Activated CD4-positive, alpha-beta memory T cell treated with anti-CD3 and anti-CD28 coated beads, Interleukin-2, amount 10 ng/mL, durations not matched to agents 7 days and 5 days (primary cell): ENCODE measurements at places on chromosomes 2 and 18. TPM values are rescaled to one million over a fixed set of nuclear protein-coding genes. Genes with fewer than 3 reads are reported as not detected.
A peak's percentile ranks its signal among the peaks of the same experiment; 100 is the strongest.

DNA sequence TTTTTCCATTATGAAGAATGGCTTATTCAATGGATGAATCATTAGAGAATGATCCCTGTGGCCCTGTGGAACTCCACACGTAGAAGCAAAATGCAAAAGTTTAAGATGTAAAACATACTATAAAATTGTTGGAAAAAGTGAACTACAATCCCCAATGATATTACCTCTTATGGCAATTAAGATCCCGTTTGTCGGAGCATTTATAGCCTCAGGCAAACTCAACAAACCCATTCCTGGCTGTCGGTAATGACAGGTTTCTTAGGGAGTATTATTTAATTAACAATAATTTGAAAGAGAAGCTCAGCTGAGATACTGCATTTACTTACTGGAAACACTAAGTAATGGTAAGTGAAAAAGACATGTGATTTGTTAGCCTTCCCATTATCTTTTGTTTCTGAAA lies 138.3 kb downstream of the CDH20 start:
- peaks cover 2% of the 10 kb centered on the region for H3K27me3 ChIP-seq
- DNase-seq: no peak
- H3K27ac ChIP-seq: no peak overlapping the region
- no peak overlapping the region for H3K4me3 ChIP-seq

DNA sequence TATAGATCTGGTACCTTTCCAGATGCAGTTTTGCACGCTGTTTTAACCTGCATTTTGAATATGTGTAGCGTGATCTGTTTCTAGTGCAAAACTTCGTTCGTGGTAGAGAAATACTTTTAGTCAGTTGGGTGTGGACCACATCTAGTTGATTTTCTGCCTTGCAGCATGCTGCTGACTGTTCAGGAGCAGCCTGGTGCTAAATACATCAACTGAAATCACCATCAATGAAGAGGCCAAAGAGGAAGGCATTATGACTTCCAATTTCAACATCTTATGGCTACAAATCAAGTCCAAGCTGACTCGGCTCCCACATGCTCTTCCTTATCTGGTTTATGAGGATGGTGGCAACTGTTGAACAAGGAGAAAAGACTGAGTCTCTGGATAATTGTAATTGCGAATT lies 298.5 kb downstream of the ZNF521 start:
- no peak for DNase-seq
- no peaks in the 10 kb centered on the region for H3K4me1 ChIP-seq
- no peak overlapping the region for H3K27ac ChIP-seq
- no peaks in the 10 kb centered on the region for H3K27me3 ChIP-seq
- H3K36me3 ChIP-seq: no peaks in the 10 kb centered on the region

Gene CYP26B1
- not detected for total RNA-seq

DNA sequence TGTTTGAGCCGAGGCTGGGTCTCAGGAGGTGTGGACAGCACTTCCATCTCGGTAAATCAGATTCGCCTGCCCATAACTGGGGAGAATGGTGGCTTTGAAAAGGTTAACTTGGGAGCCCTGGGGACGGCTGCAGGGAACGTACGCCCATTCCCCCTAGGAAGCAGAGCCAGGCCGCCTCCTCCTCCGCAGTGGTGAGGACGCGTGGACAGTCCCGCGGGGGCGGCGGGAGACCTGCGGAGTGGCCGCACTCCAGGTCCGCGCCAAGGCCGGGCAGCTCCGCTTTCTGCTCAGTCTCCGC lies 845 bp upstream of the MYCN start:
- no peak overlapping the region for H3K4me3 ChIP-seq
- no peak overlapping the region for H3K27ac ChIP-seq
- no peak for DNase-seq
- H3K4me1 ChIP-seq: peaks cover 3% of the 10 kb centered on the region

Gene SERPINB13
- not detected for total RNA-seq

DNA sequence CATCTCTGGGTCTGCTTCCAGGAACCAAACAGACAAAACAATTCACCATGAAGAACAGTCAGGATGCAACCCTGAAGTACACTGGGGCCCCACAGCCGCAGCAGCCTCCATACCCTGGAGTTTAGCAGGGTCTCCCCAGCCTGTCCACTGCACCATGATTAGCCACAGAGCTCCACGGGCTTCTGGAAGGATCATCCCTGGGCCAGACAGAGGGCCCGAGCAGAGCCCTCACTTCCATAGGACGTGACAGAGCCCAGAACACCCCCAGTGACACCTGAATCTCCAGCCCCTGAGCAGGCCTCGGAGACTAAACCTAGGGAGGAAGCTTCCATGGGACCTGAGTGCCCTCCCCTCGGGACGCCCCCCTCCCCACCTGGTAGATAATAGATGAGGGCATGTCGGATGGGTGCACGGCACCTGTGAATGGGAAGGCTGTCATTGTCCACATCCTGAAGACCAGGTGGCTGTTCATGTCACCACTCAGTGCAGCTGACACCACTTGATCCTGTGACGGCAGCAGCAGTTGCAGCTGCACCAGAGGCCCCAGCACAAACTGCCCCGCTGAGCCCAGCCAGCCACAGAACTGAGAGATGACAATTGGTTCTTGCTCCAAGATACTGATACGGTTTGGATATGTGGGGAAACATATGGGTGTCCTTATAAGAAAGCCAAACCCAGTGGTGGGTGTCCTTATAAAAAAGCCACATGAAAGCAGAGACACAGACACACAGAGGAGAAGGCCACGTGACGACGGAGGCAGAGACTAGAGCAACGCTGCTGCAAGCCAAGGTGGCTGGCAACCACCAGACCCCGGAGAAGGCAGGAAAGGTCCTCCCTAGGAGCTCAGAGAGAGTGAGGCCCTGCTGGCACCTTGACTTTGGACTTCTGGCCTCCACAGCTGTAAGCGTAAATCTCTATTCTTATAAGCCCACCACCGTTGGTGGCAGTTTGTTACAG lies 23.2 kb downstream of the KIF1A start:
- H3K27ac ChIP-seq: no peak overlapping the region
- no peaks in the 10 kb centered on the region for H3K36me3 ChIP-seq

DNA sequence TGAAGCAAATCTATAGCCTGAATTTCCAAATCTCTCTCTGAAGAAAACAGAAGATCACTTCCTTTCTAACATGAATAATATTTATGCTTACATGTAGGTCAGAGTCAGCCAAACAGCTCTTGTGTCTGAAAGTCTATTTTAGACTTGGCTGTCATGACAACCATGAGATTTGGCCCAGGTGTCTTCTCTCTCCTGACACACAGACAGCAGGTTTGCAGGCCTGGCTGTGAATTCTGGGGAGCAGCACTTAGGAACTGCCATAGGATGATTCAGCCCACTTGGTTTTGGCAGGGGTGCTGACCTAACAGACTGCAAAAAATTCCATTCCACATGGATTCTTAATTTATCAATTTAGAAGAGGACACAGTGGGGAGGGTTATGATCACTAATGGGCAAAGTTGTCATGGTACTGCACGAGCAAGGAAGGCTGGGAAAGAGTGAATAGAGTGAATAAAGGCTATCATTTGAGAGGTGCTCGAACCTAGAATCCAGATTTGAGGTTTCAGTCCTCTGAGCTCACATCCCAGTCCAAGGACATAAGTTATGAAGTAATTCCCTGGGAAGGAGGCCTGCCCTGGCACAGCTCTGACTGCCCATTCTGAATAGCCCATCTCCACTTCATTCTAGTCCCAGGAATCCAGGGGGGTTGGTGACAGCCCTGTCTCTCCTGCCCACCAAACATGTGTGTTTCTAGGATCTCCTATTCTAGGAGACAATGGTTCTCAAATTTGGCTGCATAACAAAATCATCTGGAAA lies 453.9 kb upstream of the TRIB2 start:
- no peak for DNase-seq
- no peak overlapping the region for H3K27ac ChIP-seq
- H3K36me3 ChIP-seq: no peaks in the 10 kb centered on the region
- no peak overlapping the region for H3K4me3 ChIP-seq

DNA sequence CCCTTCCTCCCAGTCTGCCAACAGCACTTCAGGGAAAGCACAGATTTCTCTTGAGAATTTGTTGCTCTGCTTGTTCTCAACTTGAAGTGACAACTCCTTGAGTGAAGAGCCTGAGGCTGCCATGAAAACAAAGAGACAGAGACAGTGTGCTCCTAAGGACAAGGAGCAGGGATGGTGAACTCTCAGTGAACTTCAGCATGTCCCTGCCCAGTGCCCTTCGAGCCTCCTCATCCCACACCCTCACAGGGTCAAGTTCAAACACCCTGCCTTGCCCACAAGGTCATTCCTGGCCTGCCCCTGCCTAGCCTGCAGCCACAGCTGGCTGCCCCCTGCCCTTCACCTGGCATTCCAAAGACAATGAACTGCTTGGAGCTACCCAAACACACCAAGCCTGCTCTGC lies 343.5 kb upstream of the KLHL29 start:
- H3K27me3 ChIP-seq: no peaks in the 10 kb centered on the region
- H3K4me1 ChIP-seq: no peaks in the 10 kb centered on the region
- no peak overlapping the region for H3K4me3 ChIP-seq
- DNase-seq: no peak
- H3K27ac ChIP-seq: no peak overlapping the region

Gene C1QL2
- not detected for total RNA-seq

Gene RESP18
- not detected for total RNA-seq

- H3K4me3 ChIP-seq: no peak overlapping the region
- H3K27me3 ChIP-seq: peaks cover 13% of the 10 kb centered on the region
- no peaks in the 10 kb centered on the region for H3K36me3 ChIP-seq
- H3K27ac ChIP-seq: no peak overlapping the region
These were observed 144.1 kb downstream of the AGAP1 start for GRCh38 chr2:235637896-235638295.

GRCh38 chr2:148577845-148578492 lies 66.6 kb upstream of the EPC2 start:
- no peaks in the 10 kb centered on the region for H3K36me3 ChIP-seq
- DNase-seq: no peak
- peaks cover 28% of the 10 kb centered on the region for H3K27me3 ChIP-seq
- H3K4me3 ChIP-seq: no peak overlapping the region

- peaks cover 8% of the 10 kb centered on the region for H3K4me1 ChIP-seq
- H3K27ac ChIP-seq: no peak overlapping the region
- H3K27me3 ChIP-seq: no peaks in the 10 kb centered on the region
- H3K4me3 ChIP-seq: no peak overlapping the region
- peaks cover 3% of the 10 kb centered on the region for H3K36me3 ChIP-seq
These were observed 73.8 kb downstream of the RTP5 start for GRCh38 chr2:241943209-241943850.

GRCh38 chr2:98907966-98908905 lies 27.8 kb downstream of the CRACDL start:
- peaks cover 34% of the 10 kb centered on the region for H3K27me3 ChIP-seq
- H3K27ac ChIP-seq: no peak overlapping the region
- DNase-seq: peak; percentile 12
- no peak overlapping the region for H3K4me3 ChIP-seq
- peaks cover 32% of the 10 kb centered on the region for H3K4me1 ChIP-seq

- H3K27ac ChIP-seq: no peak overlapping the region
- H3K4me1 ChIP-seq: no peaks in the 10 kb centered on the region
- no peaks in the 10 kb centered on the region for H3K27me3 ChIP-seq
These were observed 100.1 kb downstream of the LRP1B start for GRCh38 chr2:142030735-142031134.

Gene RNF125
- 48.4 TPM for total RNA-seq

DNA sequence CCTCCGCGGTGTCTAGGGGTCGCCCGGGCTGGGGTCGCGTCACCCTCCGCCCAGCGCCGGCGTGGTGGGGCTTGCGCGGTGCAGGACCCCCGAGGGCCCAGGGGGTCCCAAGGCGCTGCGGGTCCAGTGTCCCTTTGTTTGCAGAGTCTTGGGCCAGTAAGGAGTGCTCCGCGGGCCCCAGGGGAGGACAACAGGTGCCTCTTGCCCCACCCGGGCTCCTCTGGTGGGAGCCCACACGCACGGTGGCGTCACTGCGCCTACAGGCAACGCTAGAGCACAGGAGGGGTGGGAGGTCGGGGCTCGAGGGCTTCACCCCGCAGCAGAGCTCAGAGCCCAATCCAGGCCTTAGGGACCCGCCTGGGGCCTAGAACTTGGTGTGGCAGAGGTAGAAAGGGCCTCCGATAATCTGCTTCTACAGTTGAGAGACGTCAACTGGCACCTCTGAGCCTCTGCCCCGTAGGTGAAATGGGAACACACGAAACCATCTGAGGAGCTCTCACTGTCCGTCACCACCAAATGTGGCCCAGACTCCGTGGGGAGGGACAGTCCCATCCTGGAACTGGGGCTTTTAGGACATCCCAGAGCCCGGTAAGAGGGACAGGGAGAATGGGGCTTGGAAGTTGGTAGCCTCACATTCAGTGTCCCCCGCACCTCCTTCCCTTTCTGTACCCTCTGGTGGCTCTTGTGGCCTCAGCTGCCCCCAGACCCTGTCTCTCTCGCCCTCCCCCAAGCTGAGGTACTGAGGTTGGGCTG lies 1.4 kb downstream of the ARID5A start:
- peaks cover 51% of the 10 kb centered on the region for H3K36me3 ChIP-seq
- H3K27ac ChIP-seq: peak overlapping the region; percentile 97
- DNase-seq: peak; percentile 56
- peaks cover 66% of the 10 kb centered on the region for H3K4me1 ChIP-seq
- peaks cover 10% of the 10 kb centered on the region for H3K27me3 ChIP-seq

GRCh38 chr18:29457316-29457889 lies 1280.5 kb upstream of the CDH2 start:
- H3K4me3 ChIP-seq: no peak overlapping the region
- H3K27me3 ChIP-seq: no peaks in the 10 kb centered on the region

- H3K27me3 ChIP-seq: no peaks in the 10 kb centered on the region
- DNase-seq: no peak
- no peak overlapping the region for H3K27ac ChIP-seq
- H3K4me1 ChIP-seq: no peaks in the 10 kb centered on the region
- H3K4me3 ChIP-seq: no peak overlapping the region
These were observed 43.4 kb downstream of the COMMD1 start for GRCh38 chr2:61948661-61949457.

Gene CXCR2
- total RNA-seq: 0.15 TPM

- H3K27me3 ChIP-seq: peaks cover 37% of the 10 kb centered on the region
- H3K4me1 ChIP-seq: peaks cover 9% of the 10 kb centered on the region
- H3K27ac ChIP-seq: no peak overlapping the region
- H3K36me3 ChIP-seq: no peaks in the 10 kb centered on the region
- DNase-seq: no peak
These were observed 8.5 kb downstream of the SPEG start for GRCh38 chr2:219443016-219443696.

GRCh38 chr2:241649404-241649803 lies 11.9 kb downstream of the ATG4B start:
- H3K4me1 ChIP-seq: peaks cover 3% of the 10 kb centered on the region
- no peak for DNase-seq
- H3K27me3 ChIP-seq: no peaks in the 10 kb centered on the region

DNA sequence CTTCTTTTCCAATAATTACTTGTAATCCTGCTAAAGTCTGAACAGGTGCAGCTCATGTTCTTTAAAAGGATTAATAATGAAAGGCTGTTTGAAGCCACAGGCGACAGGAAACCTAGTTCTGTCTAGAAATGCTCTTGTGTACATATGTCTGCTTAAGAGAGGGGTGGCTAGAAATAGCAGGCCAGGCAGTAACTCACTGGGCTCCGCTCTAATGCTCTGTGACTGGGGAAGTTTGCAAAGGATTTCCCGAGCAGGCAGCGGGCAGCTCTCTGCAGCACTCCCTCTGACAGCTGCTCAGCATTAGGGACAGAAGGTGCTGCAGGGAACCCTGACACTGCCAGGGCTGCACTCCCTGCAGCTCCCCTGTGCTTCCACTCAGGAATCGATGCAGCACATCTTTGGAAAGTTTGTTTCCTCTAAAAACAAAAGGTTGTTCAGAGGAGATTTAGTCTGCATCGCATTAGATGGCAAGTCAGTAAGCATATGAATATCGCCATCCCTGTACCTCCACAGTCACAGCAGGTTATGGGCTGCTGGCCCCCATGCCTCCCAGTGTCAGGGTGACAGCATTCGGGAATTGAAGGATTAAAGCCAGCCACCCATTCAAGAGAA lies 33.1 kb upstream of the TTC39C start:
- peaks cover 9% of the 10 kb centered on the region for H3K27me3 ChIP-seq
- peaks cover 18% of the 10 kb centered on the region for H3K4me1 ChIP-seq
- peaks cover 25% of the 10 kb centered on the region for H3K36me3 ChIP-seq
- no peak overlapping the region for H3K4me3 ChIP-seq
